ENCODE measurements at places on chromosomes 11 and 22. TPM values are rescaled to one million over a fixed set of nuclear protein-coding genes. Genes with fewer than 3 reads are reported as not detected.

Gene GLYATL2
- total RNA-seq, result not detected

Gene C22orf42
- not detected for total RNA-seq

Gene ST14
- 3.7 TPM for total RNA-seq

Gene OR52E6
- not detected for total RNA-seq

Gene SGSM1
- 0.18 TPM for total RNA-seq

Gene PTDSS2
- 10.2 TPM for total RNA-seq

Gene CPT1B
- 24.7 TPM for total RNA-seq

Gene GP1BB
- 0.75 TPM for total RNA-seq

Gene NOX4
- total RNA-seq, result not detected

Gene SCO2
- not detected for total RNA-seq
